GM12892 (cell line): ENCODE measurements at places on chromosomes 5 and 9.

DNA sequence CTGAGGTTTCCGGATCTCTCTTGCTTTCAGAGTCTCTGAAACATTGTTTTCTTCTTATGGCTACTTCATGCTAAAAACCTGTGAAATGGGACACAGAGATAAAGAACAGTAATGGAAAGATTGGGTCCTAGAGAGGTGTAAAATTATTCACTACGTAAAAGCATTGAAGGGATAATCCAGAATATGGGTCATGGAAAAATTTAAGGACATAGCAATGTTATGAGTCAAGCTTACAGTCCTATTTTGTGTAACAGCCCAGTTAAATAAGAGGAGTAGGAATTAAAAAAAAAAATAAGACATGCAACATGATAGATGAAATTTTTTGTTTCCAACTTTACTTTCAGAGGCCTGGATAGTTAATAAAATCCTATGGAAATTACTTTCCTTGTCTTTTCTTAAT, 61.9 kb upstream of the ELL2 start:
- no peak for DNase-seq

- DNase-seq: no peak
Measured at GRCh38 chr5:148739023-148739422, 84.7 kb upstream of the HTR4 start.

DNA sequence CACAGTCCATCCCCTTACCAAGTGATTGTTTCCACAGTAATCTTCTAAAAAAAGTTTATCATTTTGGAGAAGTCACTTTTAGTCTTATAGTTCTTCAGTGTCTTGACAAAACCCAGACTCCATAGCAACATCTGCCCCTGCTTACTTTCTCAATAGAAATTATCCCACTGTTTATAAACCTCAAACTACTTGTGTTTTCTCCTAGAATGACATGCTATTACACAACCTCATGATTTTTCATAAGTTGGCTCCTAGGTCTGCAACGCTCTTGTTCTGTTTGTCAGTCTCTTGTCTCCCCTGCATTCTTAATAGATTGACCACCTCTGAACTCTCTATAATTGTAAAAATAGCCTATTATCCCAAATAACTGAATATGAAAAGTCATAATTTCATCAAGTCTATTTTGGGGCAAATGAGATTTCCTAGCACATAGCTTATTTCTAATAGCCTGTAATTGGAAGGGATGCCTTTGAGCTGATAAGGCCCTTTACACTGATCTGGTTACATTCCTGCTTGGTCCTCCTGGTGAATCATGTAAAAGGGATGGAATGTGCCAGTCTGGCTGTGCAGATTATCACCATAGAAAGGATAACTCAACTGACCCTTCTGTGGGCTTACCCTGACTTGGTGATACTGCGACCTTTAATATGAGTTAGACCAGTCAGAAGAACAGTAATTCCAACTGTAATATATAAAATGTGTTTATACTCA, 69.6 kb downstream of the CHSY3 start:
- no peak for DNase-seq

DNA sequence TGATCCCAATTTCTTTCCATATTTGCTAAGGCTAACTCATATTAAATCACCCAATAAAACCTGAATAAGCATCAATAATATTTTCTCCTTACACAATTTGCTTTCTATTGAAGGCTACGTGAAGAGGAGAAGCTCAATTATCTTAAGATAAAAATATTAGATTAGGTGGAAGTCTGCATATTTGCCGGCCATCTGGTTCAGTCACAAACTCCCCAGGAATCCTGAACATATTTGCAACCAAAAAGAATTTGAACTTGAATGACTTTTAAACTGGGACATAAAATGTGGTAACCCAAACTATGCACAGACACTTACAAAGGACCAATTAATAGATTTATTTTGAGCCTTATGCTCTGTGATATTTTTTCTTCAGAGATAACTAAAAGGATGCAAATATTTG, 92.3 kb downstream of the HAPLN1 start:
- no peak for DNase-seq

DNA sequence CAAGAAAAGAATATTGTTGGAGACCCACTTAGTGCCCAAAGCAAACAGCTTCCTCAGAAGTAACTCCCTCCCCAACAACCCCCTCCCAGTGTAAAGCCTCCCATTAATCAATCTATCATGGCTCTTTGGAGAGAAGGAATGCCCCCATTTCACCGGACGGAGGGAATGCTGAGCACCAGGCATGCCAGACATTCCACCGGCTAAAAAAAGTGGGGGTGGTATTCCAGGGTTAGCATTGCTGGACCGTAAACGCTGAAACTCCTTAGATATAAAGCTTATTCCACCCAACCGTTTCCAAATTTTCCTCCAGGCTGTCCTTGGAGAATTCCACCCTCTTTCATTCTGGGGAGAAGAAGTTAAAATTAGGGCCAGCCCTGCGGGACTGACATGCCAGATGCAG, 363 bp upstream of the MAMDC2 start:
- DNase-seq: no peak

- DNase-seq: no peak
Measured at GRCh38 chr9:98097836-98098235, 21.2 kb downstream of the TRIM14 start.

GRCh38 chr5:9401786-9402472, 143.9 kb downstream of the SEMA5A start:
- DNase-seq: no peak

- no peak for DNase-seq
Measured at GRCh38 chr5:53607886-53608285, 47.4 kb downstream of the NDUFS4 start.

DNA sequence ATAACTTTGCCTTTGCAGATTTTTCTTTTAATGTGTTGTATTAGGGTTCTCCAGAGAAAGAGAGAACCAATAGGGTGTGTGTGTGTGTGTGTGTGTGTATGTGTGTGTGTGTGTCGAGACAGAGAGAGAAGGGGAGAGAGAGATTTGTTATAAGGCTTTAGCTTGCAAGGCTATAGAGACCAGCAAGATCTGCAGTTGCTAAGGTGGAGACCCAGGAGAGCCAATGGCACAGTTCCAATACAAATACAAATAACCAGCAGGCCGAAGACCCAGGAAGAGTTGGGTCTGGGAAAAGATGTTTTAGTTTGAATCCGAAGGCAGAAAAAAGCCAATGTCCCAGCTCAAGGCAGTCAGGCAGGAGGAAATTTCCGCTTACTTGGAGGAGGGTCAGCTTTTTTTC, 23.0 kb downstream of the TMOD1 start:
- no peak for DNase-seq

DNA sequence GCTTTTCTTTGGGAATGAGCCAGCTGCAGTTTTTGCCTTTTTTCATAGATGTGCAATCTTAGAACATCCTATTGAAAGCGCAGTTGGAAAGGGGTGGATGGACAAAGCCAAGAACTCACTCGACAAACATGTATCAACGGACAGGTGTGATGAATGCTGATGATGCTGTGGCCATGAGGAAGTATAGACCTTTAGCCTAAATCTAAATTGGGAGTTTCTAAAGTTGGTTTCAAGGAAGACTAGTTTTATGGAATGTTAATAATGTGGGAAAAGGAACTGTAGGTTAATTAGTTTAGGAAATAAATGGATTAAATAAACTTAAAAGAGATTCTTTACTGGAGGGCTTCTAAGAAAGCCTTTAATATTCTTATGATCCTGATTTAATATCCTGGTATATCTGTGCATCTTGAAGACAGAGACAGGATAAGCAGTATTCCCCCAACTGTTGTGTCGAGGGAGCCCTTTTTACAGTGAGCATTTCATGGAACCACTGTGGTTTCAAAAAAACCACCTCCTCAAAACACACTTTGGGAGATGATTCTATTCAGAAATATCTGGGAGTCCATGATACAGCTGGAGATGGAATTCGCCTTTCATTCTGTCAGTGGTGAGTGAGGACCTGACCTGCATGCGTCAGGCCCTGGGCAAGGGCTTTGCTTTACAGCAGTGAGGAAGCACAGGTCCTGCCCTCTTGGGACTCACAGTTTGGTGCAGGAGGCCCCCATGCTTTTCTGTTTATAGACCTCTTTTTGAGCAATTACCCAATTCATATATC, 82.6 kb downstream of the AOPEP start:
- DNase-seq: no peak

DNA sequence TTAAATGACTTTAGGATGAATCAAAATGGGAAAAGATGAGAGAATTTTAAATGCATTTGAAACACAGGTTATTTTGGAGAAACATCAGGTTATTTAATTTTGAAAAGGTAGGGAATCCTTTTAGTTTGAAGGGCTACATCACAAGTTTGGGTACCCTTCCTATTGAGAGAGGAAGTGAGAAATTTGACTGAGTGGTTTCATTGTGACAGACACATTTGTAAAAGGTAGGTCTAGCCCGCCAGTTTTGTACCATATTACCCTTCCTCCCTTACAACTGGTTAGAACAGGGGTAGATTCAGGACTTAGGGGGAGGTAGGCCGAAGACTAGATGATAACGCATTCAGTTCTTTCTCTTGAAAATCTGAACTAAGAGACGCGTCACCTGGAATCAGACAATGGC, 464.2 kb downstream of the EBF1 start:
- no peak for DNase-seq

- DNase-seq: no peak
Measured at GRCh38 chr5:16970826-16971225, 34.7 kb upstream of the MYO10 start.

DNA sequence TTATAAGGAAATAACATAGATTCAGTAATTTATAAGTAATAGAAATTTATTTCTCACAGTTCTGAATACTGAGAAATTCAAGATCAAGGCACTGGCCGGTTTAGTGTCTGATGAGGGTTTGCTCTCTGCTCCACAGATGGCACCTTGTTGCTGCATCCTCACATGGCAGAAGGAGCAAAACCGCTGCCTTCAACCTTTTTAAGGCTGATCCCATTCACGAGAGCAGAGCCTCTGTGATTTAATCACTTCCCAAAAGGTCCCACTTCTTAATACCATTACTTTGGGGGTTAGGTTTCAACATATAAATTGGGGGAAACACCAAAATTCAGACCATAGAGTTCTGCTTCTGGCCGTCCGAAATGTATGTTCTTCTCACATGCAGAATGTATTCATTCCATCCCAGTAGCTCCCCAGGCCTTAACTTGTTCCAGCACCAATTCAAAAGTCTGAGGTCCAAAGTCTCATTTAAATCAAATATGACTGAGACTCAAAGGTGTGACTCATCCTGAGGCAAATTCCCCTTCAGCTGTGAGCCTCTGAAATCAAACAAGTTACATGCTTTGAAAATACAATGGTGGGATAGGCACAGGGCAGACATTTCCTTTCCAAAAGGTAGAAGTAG, 30.6 kb downstream of the BAAT start:
- no peak for DNase-seq

DNA sequence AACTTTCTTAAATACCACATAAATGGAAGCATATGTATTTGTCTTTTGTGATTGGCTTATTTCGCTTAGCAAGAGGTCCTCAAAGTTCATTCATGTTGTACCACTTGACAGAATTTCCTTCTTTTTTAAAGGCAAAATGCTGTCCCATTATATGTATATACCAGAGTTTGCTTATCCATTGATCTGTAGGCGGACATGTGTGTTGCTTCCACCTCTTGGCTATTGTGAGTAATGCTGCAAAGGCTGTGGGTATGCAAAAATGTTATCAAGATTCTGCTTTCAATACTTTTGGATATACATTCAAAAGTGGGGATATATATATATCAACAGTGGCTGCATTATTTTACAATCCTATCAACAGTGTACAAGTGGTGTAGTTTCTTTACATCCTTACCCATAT, 271.0 kb downstream of the PRR16 start:
- no peak for DNase-seq

DNA sequence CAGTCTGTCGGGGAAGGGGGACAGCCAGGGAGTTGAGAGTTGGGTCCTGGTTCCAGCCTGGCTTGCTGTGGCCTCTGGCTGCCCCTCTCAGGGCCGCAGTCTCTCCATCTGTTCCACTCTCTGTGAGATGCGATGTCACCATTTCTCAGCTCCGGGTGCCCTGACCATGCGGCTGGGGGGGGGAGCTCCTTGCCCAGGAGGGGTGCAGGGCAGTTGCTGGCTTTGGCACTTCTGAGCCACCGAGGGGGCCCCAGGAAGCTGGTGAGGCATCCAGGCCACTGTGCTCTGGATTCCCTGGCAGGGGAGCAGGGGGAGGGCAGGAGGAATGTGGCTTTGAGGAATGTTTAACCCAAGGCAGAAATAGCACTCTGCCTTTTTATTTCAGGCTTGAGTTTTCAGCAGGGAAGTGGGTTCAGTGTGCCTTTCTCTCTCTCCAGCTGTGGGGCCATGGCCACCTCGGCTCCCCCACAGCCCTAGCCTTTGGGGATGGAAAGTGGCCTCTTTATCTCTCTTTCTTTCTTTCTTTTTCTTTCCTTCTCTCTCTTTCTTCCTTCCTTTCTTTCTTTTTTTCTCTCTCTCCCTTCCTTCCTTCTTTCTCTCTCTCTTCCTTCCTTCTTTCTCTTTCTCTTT, 11.0 kb downstream of the NCS1 start:
- DNase-seq: no peak

DNA sequence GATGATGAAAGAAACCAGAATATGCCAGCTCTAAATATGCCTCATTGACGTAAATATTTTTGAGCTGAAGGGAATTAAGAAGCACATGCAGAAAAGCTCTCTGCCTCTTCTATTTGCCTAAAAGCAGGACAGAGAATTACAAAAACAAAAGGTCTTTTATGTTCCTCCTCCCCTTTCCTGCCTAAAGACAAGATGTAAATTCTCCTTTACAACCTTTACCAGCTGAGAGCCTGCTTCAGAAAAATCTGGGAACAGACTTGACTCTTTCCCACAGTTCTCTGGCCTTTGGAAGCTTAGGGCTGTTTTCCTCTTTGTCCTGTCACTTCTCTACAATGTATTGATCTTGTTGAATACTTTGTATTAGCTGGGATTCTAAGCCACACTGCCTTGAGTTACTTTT, 199.7 kb downstream of the TMC1 start:
- DNase-seq: no peak

GRCh38 chr5:143245929-143246561, 157.4 kb downstream of the NR3C1 start:
- no peak for DNase-seq

DNA sequence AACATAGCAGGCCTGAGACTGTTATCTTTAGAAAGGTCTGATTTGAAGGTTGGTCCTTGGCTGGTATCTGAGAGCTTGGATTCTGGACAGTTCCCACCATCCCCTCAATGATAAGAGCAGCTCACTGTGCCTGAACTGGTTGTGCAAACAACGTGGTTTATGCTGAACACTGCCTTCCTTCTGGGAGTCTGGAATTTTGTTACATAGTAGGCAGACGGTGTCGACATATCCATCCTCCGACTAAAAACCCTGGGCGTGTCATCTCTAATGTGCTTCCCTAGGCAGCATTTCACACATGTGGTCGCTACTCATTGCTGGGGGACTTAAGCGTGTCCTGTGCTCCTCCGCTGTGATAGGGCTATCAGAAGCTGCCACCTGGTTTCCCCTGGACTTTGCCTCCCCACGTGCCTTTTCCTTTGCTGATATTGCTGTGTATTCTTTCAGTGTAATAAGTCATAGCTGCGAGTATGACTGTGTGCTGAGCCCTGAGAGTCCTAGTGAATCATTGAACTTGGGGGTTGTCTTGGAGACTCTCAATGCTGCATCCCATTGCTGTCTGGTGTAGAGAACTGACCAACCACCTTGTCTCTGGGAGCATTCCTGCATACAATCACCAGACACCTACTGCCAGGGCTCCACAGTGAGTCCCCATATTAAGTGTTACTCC, 119.1 kb upstream of the TBC1D2 start:
- DNase-seq: no peak

GRCh38 chr9:136719195-136719880, 7.0 kb downstream of the DIPK1B start:
- no peak for DNase-seq
